Astrocyte (in vitro differentiated cells and primary cell): ENCODE measurements at places on chromosomes 2 and 18.

GRCh38 chr2:187354661-187355060 is 93.4 kb downstream of the CALCRL start:
- DNase-seq: no peak

DNA sequence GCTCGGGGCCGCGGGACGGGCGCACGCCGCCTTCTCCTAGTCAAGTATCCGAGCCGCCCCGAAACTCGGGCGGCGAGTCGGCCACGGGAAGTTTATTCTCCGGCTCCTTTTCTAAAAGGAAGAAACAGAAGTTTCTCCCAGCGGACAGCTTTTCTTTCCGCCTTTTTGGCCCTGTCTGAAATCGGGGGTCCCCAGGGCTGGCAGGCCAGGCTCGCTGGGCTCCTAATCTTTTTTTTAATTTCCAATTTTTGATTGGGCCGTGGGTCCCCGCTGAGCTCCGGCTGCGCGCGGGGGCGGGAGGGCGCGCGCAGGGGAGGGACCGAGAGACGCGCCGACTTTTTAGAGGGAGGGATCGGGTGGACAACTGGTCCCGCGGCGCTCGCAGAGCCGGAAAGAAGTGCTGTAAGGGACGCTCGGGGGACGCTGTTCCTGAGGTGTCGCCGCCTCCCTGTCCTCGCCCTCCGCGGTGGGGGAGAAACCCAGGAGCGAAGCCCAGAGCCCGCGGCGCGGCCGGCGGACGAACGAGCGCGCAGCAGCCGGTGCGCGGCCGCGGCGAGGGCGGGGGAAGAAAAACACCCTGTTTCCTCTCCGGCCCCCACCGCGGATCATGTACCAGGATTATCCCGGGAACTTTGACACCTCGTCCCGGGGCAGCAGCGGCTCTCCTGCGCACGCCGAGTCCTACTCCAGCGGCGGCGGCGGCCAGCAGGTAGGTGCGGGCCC is 617 bp downstream of the FOSL2 start:
- peak; percentile 47 for DNase-seq

DNA sequence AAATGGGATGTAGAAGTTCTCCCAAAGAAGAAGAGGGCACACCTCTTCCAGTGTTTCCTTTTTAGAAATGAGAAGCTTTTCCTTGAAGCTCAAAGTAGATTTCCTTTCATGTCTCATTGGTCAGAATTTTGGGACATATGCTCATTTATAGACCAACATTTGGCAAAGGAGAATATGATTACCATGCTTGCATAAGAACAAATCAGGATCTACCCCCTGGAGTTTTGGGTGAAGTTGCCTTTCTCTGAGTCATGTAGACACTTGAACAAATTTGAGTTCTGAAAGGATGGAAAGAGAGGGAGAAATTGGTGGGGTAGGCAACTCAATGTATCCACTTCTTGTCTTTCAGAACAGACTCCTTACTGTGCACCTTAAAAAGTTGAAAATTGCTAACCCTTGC is 409.0 kb downstream of the SLC4A3 start:
- no peak for DNase-seq

GRCh38 chr18:57258131-57258777 is 94.1 kb upstream of the ST8SIA3 start:
- DNase-seq: no peak

- no peak for DNase-seq
These were observed 152.9 kb upstream of the NCKAP5 start for GRCh38 chr2:133721118-133721517.

DNA sequence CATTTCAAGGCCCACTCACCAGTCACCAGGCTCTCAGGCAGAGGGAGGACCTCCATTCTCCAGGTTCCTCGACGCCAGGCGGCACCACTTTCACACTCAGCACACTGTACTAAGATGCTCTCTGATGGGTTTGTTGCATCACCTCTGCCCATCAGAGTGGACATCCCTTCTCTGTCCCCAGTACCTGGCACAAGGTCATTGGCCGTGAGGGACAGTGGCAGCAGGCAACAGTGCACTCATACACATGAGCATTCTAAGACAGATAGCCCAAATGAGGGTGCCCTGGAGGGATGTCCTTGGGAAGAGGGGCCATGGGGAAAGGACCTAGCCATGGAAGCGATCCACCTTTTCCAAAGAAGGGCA is 3.0 kb upstream of the ADRA2B start:
- no peak for DNase-seq

DNA sequence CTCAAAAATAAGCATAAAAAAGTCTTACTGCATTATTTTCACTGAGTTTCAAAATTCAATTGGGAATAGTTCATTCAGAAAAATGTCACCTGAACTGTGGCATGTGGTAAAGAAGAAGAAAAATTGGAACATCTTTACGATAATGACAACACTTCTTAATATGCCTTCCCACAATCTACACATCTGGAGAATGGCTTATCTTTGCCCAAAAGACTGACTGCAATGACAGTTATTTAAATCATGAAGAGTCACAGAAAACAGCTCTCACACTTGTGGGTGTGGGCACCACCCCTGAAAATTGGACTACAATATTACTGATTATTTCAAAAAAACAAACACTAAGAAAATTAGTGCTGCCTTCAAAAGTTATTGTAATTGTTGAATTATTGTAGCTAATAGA is 152.3 kb downstream of the USP34 start:
- DNase-seq: no peak

- DNase-seq: no peak
These were observed 4.7 kb downstream of the CREB1 start for GRCh38 chr2:207534417-207534816.

- no peak for DNase-seq
These were observed 15.8 kb downstream of the M1AP start for GRCh38 chr2:74632209-74632938.

DNA sequence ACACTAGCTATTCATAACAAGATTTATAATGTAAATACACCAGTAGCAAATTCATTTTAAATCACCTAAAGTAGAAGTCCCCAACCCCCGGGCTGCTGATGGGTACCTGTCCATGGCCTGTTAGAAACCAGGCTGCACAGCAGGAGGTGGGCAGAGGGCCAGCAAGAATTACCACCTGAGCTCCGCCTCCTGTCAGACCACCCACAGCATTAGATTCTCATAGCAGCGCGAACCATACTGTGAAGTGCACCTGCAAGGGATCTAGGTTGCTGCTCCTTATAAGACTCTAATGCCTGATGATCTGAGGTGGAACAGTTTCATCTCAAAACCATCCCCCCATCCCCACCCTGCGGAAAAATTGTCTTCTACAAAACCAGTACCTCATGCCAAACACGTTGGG is 71.3 kb downstream of the KANSL1L start:
- DNase-seq: no peak

- no peak for DNase-seq
These were observed 304.6 kb downstream of the PARD3B start for GRCh38 chr2:204849892-204850291.

- DNase-seq: no peak
These were observed 185.4 kb upstream of the OSR1 start for GRCh38 chr2:19543663-19544383.

DNA sequence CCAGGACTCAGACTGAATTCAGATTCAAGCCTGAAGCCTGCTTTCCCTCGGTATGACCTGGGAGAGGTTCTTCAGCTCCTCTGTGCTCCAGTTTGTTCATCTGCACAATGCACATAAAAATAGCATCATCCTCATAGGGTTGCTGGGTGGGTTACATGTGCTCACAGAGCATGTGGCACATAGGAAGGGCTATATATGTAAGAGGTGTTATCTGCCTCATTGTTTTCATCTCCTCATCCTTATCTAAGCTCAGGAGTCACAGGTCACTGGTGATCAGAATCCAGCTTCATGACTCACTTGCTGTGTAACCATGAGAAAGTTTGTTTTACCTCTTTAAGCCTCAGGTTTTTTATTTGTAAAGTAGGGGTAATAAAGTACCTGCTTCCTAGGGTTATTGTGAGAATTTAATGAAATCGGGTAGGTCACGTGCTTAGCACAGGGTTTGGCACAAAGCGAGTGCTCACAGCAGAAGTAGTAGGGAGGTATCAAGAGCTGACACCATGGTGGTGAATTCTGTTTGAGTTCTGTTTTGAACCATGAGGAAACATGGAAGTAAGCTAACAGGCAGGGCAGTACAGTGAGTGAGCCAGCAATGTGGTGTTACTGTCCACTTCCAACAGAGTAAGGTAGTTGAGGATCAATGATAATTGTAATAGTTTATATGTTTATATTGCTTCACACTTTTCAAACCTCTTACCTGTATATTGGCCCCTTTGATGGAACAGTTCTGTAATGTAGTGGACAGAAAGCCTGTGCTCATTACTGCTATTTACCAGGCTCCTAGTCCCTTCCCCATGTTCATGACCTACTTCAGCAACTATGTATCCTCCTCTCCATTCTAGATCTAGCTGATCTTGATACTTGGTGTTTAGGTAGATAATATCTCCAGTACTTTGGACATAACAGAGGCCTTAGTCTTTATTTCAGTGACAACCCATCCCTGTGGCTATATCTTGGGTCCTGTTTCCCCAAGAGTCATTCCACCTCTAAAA is 141.4 kb upstream of the LTBP1 start:
- DNase-seq: peak; percentile 45

- DNase-seq: peak; percentile 69
These were observed 558.2 kb upstream of the TNP1 start for GRCh38 chr2:217418090-217418489.

- no peak for DNase-seq
These were observed 75.8 kb upstream of the SEC11C start for GRCh38 chr18:59063912-59064311.

GRCh38 chr2:84427235-84428138 is 31.6 kb downstream of the SUCLG1 start:
- peak; percentile 67 for DNase-seq

DNA sequence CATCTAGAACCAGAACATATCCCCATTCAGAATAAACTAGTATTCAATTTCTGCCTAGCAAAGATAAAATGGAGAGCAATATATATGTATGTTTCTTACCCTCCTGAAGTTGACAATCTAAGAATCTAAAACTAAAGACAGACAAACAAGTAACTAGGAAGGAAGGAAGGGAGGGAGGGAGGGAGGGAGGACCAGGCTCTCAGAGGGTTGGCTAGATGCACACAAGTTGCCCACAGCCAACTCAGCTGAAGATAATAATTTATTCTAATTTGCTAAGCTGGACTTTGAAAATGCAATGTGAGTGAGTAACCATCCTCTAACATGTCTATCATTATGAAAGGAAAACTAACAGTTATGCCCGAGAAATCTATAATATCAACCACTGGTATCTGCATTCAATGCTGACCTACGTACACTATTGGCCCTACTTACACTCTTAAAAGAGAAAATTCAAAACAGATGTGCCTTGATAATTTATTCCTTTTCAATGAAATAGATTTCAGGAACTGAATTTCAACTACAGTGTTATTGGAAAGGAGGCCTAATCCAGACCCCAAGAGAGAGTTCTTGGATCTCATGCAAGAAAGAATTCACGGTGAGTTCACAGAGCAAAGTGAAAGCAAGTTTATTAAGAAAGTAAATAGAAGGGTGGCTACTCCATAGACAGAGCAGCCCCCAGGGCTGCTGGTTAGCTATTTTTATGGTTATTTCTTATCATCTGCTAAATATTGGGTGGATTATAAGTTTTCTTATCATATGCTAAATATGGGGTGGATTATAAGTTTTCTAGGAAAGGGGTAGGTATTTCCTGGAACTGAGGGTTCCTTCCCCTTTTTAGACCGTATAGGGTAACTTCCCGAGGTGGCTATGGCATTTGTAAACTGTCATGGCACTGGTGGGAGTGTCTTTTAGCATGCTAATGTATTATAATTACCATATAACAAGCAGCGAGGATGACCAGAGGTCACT is 288.5 kb upstream of the SLC39A10 start:
- no peak for DNase-seq

- DNase-seq: peak; percentile 25
These were observed 185.9 kb downstream of the ZNF521 start for GRCh38 chr18:25166113-25166512.

- DNase-seq: peak; percentile 71
These were observed 19.7 kb downstream of the CCDC102B start for GRCh38 chr18:68817584-68817983.

DNA sequence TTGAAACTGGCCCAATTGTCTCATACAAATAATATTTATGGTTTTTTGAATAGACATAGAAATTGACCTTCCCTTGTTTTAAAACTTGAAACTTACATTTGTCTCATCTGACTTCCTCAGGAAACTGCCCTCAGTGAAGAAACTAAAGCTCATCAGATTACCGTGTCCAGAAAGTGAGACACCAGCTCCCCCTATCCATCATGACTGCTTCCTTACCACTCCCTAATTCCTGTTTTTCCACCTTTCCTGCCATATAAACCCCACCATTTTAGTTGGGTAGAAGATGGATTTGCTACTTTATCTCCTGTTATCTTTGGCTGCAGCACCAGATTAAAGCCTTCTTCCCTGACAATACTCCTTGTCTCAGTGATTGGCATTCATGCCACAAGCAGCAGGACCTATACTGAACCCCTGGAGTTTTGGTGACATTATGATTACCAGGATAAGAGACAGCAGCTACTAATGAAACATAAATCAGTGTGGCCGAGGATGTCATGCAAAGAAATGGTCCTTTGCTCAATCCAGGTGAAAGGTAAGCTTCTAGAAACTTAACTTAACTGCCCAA is 1627.6 kb upstream of the ZEB2 start:
- no peak for DNase-seq

DNA sequence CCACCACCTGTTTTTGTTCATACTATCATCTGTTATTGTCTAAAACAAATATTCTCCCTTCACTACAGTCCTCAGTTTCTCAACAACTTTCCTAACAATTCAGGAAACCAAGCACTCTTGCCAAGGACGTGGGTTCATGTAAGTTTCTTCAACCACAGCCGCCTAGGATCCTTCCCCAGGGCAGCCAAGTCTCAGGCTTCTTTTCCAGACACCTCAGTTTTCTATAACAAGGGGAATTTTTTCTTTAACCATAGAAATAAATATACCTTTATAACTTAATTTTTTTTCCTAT is 39.4 kb upstream of the AGPS start:
- DNase-seq: peak; percentile 81

DNA sequence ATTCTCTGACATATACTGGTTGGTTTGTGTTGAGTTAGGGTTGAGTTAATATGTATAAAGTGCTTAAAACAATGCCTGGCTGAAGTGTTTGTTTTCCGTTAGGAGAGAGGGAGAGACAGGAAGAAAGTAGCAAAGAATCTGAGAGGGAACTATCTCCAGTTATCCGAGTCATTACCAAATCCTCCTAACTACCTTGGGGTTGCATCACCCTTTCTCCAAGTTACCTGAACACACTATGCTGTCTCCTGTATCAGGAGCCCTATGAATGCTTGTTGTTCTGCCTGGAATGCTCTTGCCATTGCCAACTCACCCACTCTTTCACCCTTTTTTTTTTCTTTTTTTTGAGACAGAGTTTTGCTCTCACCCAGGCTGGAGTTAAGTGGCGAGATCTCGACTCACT is 47.9 kb upstream of the ITGAV start:
- no peak for DNase-seq
